ENCODE measurements at places on chromosomes 4 and X.

DNA sequence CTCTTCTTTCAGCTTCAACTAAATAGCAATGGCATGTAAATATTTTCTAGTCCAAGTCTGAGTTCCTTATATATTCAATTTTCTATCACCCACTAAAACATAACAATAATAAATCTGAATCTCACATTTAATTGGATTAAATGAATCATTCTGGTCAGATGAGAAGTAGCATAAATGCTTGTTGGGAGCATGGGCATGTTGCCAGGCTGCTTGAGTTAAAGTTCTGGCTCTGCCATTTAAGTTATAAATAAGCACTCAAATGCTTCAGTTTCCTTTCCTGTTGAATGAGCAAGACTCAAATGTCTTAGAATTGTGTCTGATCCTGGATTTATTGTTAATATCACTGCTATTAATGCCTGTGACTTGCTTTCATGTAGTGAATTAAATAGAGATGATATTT lies 496.3 kb downstream of the STPG2 start:
- no peak for DNase-seq

DNA sequence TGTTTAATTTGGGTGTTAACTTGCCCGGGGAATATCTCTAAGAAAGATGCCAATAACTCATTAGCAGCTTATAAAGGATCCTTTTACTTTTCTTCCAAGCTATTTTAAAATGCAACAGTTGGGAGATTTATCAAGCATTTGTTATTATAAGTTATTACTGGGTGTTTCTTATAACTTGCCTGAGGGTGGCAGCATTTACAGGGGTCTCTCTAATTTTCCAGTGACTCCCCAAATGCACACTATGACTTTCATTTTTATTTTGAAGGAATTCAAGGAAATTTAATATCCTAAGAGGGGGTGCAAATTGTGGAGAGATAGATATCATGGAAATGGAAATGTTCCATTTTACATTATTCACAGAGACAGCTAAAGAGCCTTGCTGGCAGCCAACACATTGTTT lies 138.0 kb downstream of the PDGFRA start:
- no peak for DNase-seq

GRCh38 chrX:19174401-19175025 lies 52.2 kb upstream of the ADGRG2 start:
- no peak for DNase-seq

DNA sequence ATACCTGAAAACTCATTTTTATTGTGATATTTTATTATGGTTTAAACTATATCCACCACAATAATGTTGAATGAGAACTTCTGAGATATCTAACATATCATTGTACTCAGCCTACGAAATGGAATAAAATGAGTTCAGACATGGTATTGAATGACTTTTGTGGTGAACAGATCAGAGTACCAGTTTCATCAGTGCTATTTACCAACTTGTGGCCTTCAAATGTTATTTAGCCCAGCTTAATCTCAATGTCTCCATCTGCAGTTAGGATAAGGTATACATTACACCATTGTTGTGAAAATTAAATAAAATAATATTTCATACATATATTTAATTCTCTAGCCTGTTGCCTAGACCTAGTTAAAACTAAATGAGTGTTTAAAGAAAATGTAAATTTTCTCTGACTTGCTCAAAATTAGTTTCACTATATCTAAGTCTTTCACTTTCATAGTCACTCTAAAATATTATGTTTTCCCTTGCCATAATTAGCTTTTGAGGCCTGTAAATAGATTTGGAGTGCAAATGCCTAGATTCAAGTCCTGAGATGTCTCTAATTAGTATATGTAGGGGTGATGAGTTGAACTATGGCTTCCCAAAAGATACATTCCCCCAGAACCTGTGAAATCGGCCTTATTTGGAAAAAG lies 594.2 kb downstream of the STPG2 start:
- no peak for DNase-seq

DNA sequence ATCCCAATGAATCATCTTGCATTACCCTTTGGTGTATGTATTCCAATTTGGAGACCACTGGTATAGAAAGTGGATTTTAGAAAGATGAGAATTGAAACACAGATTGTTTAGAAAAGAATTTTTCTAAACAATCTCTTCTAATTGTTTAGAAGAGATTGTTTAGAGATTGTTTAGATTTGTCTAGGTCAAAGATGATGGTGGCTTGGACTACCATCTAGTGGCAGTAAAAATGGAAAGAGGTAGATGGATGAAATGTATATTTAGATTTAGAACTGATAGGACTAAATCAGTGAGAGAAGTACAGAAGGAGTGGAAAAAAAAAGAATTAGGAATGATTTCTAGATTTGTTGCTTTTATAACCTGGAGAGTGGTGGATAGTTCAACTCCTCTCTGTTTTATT lies 70.6 kb downstream of the ARSJ start:
- DNase-seq, result no peak

DNA sequence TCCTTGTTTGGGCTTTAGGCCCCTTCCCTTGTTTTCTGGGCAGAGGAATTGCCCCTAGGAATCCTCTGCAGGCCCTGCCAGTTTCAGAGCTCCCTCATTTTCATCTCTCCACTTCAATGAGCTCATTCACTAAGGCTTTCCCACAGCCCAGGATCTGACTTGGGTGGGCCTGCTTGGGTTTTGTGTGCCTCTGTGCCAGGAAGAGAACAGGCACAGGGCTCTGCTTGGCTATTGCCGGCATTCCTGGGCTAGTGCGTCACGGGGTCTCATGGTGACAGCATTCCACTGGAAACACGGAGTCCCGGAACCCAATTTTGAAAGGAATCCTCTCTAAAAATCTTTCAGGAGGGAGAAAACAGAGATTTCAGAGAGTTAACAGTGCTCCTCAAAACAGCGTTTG lies 150.5 kb downstream of the VCX3A start:
- DNase-seq, result no peak

DNA sequence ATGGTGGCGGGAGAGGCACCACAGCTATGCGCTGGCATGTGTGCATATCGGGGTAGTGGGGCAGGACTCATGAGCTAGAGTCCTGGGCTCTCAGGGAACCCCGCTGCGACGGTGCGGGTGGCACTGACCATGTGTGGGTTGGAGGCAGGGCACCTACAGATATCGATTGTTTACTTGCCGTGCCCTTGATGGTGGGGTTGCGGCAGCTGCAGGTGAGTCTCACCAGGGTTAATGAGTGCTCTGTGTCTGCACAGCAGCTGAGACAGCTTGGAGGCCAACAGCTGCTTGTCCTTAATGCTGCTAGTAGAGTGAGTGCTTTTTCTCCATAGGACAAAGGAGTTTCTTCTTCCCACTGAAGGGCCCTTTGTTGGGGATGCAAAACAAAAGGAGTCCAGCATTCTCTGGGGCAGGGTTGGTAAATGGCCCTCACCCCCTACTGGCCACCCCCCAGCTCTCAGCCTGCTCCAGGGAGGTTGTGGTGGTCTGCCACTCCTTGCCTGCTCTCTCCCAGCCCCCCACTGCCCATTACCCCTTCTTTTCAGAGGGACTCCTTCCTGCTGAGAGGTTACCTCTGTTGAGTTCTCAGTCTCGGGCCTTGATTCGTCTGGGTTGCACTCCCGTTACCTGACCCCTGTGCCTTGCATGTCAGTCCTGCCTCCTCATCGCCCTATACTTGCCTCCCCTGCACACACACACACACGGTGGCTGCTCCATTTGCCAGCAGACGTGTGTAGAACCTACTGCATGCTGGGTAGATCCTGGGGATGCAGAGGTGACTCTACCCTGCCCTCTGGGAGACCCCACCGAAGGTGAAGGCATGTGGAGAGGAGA lies 52.8 kb downstream of the TBC1D14 start:
- no peak for DNase-seq

DNA sequence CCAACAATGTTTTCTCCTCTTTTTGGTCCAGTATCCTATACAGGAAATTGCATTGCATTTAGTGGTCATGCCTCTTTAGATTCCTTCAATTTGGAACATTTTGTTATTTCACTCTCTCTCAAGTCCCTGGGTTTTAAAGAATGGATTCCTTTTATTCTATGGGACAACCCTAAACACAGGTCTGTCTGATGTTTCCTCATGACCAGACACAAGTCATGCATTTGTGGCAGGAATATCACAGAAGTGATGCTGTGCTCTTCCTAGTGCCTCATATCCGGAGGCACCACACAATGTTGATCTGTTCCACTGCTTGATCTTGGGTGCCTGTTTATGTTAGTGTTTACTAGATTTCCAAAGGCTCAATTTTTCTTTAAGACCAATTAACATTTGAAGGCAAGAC lies 69.7 kb upstream of the H2AZ1 start:
- DNase-seq, result no peak

DNA sequence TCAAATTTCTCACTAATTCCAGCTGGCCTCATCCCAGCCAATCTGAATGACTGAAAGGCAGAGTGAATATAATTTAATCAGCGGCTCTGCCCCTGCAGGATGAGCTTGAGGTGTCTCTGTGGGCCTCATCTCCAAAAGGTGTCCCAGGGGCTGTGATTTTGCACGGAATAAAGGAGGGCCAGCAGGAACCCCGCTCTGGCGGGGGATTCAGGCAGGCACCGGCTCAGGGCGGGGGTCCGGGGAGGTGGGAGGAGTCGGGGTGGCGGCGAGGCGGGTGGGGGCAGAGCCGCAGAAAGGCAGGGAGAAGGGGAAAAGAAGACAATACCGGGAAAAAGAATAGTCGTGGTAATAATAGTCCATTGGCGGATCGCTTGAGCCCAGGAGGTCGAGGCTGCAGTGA lies 16.0 kb upstream of the ERCC6L start:
- DNase-seq, result no peak

- DNase-seq, result no peak
Measured at GRCh38 chr4:9880406-9881197, 99.2 kb downstream of the DRD5 start.

DNA sequence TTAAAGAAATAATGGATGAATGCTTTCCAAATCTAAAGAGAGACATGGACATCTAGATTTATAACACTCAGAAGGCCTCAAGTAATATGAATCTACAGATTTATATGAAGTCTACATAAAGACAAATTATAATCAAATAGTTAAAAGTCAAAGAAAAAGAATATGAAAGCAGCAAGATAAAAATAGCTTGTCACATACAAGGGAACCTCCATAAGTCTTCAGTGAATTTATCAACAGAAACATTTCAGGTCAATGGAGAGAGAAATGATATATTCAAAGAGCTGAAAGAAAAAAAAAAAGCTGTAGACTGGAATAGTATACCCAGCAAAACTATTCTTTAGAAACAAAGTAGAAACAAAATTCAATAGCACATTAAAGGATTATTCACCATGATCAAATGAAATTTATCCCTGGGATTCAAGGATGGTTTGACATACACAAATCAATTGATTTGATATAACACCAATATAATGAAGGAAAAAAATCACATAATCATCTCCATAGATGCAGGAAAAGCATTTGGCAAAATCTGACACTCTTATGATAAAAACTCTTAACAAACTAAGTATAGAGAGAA lies 346.6 kb upstream of the PABPC4L start:
- no peak for DNase-seq

DNA sequence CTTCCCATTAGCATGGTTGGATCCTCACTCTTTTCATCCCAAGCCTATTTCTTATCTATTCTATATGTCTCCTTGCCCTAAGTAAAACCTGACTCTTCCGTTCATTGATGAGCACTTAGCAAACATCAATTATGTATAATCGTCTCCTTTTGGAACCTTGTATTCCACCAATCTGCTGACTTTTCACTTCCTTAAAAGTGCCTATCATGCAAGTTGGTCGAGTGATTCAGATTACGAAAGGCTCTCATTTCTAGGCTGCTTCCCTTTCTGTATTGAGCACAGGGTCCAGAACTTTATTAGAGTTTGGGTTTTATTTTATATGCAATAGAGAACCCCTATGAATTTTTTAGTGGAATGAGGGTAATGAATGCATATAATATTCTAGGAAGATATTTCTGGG lies 27.1 kb upstream of the ALB start:
- DNase-seq, result no peak

- DNase-seq, result no peak
Measured at GRCh38 chrX:114591121-114591520, 7.2 kb downstream of the HTR2C start.

DNA sequence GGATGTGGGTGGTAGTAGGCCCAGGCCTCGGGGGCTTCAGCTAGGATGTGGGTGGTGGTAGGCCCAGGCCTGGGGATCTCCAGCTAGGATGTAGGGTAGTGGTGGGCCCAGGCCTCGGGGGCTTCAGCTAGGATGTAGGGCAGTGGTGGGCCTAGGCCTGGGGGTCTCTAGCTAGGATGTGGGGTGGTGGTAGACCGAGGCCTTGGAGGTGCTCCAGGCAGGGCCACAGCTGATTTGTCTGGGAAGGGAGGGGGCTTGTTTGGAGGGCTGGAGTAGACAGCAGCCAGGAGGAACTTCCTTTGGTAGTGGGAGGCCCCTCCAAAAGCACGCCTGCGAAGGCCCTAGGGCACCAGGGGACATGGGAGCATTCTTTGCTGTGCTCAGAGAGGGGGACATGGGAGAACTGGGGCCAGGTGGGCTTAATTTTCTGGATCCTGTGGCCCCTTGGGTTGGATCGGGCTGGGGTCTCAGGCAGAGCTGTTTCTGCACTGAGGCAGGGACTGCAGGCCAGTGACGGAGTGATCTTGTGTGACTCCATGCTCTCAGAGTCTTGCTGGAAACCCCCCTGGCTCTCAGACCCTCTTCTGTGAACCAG lies 3.3 kb upstream of the SPON2 start:
- no peak for DNase-seq

DNA sequence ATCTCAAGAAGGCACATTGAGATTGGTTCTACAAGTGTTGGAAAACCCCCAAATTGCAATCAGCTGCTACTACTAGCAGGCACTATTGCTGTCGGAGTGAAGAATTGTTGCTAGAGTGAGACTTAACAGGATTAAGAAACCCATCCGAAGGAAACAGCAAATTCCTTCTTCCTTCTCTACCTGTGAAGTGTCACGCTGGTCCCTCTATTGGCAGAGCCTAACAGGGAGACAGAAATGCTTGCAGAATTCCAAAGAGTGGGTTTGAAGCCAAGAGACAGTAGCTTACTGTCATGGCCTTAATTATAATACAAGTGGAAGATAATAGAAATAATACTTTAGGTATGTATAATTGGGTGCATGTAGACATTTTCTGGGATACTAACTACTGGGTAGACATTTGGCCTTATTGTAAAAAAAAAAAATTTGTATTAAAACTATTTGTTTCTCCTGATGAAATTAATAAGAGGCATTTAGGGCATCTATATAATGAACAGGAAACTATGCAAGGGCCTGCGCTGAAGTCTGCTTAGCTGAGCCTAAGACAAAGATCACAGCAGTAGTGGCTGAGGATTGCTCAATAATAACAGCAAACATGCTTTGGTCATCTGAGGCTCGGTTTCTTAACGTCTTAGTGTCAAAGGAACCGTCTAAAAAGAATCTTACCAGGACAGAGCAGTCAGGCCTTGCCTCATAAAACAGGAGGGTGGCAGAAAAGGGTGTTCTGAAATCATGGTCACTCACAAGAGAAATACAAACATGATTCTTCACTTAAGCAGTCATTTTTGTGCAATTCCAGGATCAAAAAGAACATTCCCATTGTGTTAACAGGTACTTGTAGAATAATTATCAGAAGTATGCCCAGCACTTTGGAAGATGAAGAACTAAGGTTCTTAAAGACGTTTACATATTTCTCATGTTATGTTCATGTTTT lies 40.8 kb downstream of the FAM241A start:
- DNase-seq, result no peak

- DNase-seq, result no peak
Measured at GRCh38 chrX:57930051-57930450, 19.8 kb upstream of the ZXDA start.
